Islet precursor cell (in vitro differentiated cells): ENCODE measurements at places on chromosomes 7 and 10.
A peak's percentile ranks its signal among the peaks of the same experiment; 100 is the strongest.

GRCh38 chr10:50367732-50368131 is 116.4 kb upstream of the ASAH2 start:
- peak; percentile 61 for DNase-seq

GRCh38 chr10:707861-708260 is 18.4 kb upstream of the DIP2C start:
- no peak for DNase-seq

GRCh38 chr7:6495597-6496262 is 48.0 kb upstream of the DAGLB start:
- peak; percentile 70 for DNase-seq

GRCh38 chr7:94449151-94449725 is 54.5 kb downstream of the COL1A2 start:
- DNase-seq: no peak

- DNase-seq: no peak
Measured at GRCh38 chr7:155797262-155798250, 14.7 kb downstream of the SHH start.

DNA sequence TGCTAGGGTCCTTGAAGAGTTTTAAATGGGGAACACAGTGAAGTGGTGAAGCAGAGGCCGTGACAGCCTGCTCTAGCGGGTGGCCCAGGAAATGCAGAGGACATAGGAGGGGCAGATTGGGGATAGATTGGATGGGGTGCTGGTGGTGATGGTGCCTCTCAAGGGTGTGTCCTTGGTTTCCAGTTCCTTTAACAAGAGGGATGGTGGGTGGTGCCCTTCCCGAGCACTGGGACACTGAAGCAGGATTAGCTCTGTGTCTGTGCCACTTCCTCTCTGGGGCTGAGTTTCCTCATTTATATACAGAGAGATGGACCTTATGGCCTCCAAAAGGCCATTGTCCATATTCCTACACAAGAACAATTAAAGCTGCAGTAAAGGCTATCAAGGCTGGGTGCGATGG is 285.5 kb downstream of the TCF7L2 start:
- no peak for DNase-seq

DNA sequence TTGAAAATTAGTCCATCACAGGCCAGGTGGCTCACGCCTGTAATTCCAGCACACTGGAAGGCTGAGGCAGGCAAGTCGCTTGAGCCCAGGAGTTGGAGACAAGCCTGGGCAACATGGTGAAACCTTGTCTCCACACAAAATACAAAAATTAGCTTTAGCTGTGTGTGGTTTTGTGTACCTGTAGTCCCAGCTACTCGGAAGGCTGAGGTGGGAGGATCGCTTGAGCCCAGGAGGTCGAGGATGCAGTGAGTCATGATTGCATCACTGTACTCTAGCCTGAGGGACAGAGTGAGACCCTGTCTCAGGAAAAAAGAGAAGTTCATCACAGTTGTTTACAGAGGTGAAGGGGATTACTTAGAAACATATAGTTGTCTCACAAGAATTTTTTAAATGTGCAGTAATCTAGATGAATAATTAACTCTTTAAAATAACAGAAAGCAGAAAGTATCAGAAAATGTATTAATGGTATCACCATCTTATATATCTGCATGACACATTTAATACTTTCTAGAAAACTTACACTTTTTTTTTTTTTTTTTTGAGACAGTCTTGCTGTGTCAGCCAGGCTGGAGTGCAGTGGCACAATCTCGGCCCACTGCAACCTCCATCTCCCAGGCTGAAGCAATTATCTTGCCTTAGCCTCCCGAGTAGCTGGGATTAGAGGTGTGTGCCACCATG is 8.9 kb downstream of the LCOR start:
- peak; percentile 92 for DNase-seq

DNA sequence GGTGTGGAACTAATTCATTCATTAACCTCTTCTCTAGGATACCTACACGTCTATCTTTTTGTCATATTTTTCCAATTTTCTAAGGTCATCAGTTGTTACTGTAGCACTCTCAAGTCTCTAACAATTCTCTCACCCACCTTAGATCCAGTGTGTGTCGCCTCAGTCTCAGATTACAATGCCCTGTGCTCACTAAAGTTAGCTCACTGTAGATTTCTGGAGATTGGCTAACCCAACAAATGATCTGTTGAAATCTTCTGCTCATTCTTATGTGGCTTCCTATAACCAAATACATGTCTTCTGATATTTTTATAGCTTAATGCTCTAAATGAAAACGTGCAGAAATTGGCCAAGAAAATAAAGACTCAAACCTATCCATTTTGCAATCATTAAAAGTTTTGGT is 142.6 kb downstream of the SLC25A13 start:
- DNase-seq: no peak

- DNase-seq: peak; percentile 50
Measured at GRCh38 chr10:46307281-46308112, 20.7 kb downstream of the ANTXRL start.

GRCh38 chr10:129531969-129532660 is 65.1 kb downstream of the MGMT start:
- peak; percentile 59 for DNase-seq

DNA sequence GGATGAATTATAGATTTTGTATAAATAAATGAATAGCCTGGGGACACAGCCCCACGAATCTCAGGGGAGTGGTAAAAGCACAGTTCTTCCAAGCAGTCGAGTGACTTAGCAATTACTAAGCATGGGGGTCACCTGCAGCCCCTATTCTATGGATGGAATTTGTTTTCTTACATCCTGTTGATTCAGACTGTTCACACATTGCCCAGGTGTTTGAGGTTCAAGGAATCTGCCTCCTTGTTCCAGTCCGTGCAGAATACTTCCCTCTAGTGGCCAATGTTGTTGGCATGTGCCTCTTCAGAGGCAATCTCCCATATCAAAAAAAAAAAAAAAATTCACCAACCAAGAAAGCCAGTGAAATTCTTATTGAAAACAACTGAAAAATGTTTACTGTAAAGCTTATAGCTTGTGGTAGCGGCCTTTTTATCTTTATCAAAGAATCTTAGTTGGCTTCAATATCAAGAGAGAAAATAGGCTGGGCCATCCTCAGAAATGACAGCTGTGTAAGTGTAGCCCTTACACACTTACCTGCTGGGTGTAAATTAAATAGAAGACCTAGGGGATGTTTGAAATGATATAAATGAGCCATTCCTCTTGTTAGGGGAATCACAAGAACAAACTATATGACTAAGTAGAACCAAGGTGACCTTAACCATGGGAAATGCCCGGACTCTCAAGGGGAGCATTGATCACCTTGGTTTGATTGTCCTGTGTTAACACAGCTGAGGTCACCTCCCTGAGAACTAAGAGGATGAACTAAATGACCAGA is 7.8 kb downstream of the LIPM start:
- no peak for DNase-seq

GRCh38 chr10:126696684-126697083 is 26.2 kb upstream of the C10orf90 start:
- DNase-seq: no peak

DNA sequence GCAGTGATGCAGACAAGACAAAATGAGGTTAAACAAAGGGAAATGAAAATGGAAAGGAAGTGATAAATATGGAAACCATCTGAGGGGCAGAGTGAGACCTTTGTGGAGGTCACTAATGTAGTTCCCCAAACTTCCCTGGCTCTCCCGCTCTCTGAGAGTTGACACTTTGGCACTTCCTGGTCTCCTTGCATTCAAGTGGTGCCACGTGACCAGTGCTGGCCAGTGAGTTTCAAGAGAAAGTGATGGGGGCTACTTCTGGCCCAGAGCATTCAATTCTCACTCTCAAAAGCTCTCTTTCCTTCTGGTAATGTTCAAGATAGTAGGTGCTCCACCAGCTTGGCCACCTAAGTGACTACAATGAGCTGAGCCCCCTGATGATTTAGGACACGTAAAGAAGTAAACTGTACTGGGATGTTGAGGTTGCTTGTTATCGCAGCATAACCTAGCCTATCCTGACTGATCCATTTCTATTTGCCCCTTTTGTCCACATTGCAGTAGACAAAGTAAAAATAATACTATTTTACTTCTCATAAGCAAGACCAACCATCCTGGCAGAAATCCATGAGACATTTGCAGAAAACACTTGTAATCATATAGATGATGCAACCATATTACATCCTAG is 242.0 kb upstream of the YAE1 start:
- DNase-seq: no peak

DNA sequence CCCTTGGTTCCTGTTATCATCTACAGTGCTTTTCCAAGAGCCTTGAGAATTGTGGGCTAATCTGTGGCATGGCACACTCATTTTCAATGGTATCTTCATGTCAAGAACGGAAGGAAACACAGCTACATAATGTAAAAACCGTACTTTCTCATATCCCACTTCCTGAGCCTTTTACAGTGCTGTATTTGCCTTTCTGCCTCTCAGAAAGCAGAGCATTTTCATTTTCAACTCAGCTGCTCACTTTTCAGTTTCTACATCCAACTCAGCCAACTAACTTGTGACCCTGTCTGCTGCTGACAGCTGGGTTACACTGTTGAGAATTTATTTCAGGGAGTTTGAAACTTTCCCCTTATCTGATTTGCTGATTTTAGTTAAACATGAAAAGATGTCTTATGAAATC is 875.8 kb upstream of the KCND2 start:
- DNase-seq: no peak

DNA sequence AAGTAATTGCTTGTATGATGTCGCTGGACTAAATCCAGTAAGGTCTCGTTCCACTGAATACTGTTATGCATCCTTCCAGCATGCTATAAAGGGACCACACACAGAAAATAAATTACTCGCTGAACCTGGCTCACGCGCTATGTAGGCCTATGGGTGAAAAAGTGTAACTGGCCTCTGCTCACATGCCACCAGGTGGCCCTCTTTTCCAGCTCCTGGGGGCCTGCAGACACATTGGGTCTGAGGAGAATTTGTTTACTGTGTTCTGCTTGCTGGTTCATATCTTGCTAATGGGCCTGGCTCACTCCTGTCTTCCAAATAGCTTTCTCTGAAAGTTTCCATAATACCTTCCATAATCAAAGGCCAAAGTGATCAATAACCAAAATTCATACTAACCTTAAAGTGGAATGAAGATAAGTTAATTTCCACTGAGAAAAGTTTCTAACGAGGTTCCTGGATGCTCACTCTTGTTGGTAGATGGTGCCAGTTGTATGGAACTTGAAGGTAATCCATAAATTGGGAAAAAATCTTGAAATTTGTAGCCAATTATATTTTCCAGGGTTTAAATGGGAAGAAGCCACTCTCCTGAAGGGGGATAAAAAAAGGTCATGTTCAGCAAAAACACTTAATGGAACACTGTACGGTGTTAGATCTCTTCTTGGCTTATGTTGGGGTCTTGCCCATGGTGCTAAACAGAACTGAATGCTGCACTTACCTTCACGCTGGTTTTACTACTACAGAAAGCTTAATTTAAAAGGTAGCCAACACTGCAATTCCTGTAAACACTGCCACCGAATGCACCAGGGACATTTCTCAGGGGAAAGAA is 27.0 kb upstream of the ZPBP start:
- peak; percentile 69 for DNase-seq

GRCh38 chr7:41536122-41536872 is 166.6 kb downstream of the INHBA start:
- DNase-seq: no peak

GRCh38 chr10:31906039-31906438 is 22.6 kb downstream of the ARHGAP12 start:
- no peak for DNase-seq

DNA sequence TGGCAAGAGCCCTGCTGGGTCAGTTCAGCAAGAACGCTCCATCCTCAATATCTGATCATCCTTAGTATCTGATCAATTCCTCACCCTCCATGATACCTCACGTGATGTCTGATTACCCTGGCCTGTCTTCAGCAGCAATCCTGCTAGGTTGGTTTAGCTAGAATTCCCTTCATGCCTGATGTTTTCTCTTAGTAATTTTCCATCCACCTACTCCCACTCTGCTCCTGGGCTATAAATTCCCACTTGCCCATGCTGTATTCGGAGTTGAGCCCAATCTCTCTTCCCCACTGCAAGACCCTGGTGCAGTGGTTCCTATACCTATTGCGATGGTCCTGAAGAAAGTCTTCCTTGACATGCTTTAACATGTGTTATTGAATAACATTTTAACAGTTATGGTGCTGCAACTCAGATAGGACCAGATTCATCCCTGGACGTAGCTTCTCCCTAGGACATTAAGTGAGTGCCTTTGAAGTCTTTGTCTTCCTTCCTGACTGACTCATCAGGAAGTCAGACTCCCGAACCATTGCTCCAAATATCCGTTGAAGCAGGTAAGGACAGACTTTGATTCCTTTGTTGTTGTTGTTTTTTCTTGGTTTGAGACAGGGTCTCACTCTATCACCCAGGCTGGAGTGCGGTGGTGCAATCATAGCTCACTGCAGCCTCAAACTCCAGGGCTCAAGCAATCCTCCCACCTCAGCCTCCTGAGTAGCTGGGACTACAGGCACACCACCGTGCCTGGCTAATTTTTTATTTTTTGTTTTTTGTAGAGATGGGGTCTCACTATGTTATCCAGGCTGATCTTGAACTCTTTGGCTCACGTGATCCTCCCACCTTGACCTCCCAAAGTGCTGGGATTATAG is 29.4 kb upstream of the CLDN3 start:
- DNase-seq: peak; percentile 68

GRCh38 chr7:25804154-25804553 is 347.8 kb upstream of the NFE2L3 start:
- no peak for DNase-seq

- no peak for DNase-seq
Measured at GRCh38 chr7:156031679-156032478, 219.6 kb upstream of the SHH start.

- DNase-seq: no peak
Measured at GRCh38 chr7:117667456-117667855, 187.6 kb downstream of the CFTR start.

DNA sequence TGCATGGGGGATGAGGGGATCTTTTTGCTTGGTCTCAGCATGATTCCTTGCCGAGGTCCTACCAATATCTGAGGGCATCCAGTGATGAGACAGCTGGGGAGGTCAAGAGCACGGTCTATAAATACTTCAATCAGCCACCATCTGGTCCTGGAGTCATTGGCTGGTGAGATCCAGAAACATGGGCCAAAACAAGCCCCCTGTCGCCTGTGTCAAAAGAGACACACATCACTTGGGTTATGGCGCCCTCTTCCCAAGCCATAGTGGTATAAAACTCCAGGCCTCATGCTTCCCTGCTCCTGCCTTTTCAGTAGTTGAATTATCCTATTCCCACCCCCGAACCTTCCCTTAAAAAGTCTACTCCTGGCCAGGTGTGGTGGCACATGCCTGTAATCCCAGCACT is 60.9 kb downstream of the SLC35B4 start:
- DNase-seq: no peak

- no peak for DNase-seq
Measured at GRCh38 chr7:12391922-12392615, 11.6 kb downstream of the VWDE start.
